ENCODE measurements at places on chromosomes 7 and 10.

DNA sequence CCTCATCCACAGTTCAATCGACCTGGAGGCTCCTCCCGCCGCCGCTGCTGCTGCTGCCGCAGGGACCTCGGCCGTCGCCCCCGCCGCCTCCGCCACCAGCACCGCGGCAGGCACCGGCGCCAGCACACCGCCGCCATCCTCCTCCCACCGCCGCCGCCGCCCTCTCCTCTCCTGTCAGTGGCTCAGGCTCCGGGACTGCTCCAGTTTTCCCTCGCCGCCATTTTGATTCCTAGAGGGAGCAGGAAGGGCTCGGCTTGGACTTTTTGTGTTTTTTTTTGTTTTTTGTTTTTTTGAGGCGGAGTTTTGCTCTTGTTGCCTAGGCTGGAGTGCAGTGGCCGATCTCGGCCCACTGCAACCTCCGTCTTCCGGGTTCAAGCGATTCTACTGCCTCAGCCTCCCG, 3.0 kb upstream of the MCM10 start:
- DNase-seq, result no peak

GRCh38 chr10:107032700-107033401, 131.7 kb downstream of the SORCS1 start:
- DNase-seq, result no peak

- no peak for DNase-seq
Measured at GRCh38 chr10:3622845-3623621, 162.0 kb downstream of the KLF6 start.

DNA sequence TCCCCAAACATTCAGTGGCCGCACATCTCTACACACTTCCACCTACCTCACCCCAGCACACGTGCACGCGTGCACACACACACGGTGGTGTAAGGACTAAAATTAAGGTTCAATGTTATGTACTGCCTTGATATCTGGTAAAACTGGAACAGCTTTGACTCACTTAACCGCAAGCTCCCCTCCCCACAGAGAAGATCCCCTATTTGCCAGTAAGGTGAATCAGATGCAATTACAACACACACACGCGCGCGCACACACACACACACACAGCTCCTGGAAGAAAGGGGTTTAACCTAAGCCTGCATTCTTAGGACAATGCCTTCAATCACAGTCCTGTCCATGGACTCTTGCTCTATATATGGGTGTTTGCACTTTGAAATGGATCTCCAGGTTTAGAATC, 25.5 kb upstream of the VPS41 start:
- DNase-seq, result no peak

DNA sequence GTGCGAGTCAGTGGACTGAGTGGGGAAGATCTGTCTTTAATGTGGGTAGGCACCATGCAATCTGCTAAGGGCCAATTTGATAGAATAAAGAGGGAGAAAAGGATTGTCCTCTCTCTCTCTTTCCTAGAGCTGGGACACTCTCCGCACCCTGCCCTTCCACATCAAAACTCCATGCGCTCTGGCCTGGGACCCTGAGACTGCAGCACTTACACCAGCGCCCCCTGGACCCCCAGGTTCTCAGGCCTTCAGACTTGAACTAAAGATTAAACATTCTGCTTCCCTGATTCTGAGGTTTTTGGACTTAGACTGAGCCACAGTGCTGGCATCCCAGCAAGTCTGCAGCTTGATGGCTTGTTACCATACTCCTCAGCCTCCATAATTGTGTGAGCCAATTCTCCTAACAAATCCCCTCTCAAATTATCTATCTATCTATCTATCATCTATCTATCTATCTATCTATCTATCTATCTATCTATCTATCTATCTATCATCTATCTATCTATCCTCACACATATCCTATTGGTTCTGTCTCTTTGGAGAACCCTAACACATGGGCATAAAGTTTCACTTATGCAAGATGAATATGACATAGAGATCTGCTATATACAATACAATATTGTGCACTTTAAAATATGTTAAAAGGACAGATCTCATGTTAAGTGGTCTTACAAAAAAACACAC, 22.4 kb upstream of the OR2A5 start:
- no peak for DNase-seq

DNA sequence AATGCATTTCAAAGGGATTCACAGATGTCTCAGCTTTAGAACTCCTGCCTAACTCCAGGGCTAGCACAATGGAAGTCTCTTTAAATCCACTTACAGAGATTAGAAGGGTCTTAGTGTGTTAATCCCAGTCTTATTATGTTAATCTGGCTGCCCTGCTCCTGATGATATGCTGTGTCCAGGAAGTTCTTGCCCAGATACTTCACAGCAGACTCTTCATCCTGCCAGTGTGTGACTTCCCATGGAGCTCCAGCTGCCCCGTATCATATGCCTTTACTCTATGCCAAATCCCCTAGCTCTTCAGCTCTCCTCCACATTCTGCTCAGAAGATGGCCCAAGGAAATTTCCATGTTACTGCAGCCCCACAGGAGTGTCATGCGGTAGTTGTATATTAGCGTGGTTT, 533.8 kb downstream of the GALNT17 start:
- no peak for DNase-seq

DNA sequence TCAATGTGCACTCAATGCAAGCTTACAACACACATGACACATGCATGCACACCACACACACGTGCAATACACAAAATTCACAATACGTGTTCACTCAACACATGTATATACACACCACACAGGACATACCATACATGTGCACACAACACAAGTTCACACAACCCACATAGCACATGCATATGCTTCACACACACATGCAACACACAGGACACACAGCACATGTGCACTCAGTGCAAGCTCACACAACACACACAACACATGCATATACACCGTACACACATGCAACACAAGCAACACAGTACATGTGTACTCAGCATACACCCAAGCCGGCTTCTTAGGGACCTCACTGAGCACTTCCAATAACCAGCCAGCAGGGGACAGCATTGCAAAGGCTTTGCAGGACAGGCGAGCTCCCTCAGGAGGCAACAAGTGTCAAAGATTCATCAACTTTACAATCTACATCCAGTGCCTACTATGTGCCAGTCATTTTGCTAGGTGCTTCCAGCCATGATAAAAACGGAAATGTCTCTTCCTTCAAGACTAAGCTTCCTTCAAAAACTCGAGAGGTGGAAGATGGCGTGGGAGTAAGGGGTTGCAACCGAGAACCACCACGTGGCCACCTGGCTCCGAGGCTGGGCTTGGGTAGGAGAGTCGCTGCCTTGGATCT, 61.1 kb downstream of the JCAD start:
- peak; percentile 78 for DNase-seq

GRCh38 chr10:124044143-124044862, 49.1 kb downstream of the CHST15 start:
- DNase-seq, result no peak

DNA sequence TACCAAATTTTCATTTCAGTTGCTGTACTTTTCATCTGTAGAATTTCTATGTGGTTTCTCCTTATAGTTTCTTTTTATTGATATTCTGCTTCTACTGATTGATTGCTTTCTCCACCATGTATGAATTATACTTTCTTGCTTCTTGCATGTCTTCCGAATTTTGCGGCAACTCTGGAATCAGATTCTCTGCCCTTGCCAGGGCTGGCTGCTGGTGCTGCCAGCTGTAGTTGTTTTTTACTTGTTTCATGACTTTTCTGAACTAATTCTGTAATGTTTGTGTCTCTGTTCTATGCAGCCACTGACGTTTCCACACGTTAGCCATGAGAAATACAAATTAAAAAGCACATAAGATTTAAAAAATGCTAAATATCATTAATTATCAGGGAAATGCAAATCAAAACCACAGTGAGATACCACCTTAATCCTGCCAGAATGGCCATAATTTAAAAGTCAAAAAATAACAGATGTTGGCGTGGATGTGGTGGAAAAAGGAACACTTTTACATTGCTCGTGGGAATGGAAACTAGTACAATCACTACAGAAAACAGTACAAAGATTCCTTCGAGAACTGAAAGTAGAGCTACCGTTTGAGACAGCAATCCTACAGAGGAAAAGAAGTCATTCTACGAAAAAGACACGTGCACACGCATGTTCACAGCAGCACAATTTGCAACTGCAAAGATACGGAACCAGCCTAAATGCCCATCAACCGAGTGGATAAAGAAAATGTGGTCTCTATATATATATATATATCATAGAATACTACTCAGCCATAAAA, 51.5 kb downstream of the MAD1L1 start:
- no peak for DNase-seq

GRCh38 chr10:132715776-132716680, 69.9 kb downstream of the NKX6-2 start:
- DNase-seq, result no peak

GRCh38 chr7:114857605-114858004, 64.3 kb upstream of the MDFIC start:
- DNase-seq, result no peak

GRCh38 chr7:74587435-74588126, 69.9 kb upstream of the GTF2I start:
- DNase-seq, result peak; percentile 83

- no peak for DNase-seq
Measured at GRCh38 chr7:47192978-47193377, 388.9 kb downstream of the TNS3 start.

GRCh38 chr7:43655584-43655983, 72.7 kb downstream of the STK17A start:
- DNase-seq, result no peak

GRCh38 chr7:94160719-94161435, 156.7 kb upstream of the BET1 start:
- DNase-seq, result no peak

- no peak for DNase-seq
Measured at GRCh38 chr7:108030516-108030915, 27.6 kb upstream of the LAMB1 start.

DNA sequence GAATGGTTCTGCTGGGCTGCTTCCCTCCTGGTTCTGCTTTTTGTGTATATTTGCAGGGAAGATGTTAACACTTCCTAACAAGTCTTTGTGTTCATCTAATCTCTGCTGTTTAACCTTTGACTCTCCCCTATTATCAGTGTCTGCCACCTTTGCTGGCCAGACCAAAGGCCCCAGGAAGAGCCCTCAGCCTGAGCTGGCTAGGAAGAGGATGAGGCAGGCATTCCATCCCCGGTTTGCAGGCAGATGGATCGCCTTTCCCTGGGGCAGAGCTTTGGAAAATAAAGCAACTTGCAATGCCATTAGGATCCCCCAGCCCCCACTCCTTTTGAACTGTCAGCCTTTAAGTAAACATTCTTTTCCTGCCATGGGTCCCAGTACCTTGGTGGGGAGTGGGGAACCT, 19.0 kb downstream of the DPCD start:
- no peak for DNase-seq

DNA sequence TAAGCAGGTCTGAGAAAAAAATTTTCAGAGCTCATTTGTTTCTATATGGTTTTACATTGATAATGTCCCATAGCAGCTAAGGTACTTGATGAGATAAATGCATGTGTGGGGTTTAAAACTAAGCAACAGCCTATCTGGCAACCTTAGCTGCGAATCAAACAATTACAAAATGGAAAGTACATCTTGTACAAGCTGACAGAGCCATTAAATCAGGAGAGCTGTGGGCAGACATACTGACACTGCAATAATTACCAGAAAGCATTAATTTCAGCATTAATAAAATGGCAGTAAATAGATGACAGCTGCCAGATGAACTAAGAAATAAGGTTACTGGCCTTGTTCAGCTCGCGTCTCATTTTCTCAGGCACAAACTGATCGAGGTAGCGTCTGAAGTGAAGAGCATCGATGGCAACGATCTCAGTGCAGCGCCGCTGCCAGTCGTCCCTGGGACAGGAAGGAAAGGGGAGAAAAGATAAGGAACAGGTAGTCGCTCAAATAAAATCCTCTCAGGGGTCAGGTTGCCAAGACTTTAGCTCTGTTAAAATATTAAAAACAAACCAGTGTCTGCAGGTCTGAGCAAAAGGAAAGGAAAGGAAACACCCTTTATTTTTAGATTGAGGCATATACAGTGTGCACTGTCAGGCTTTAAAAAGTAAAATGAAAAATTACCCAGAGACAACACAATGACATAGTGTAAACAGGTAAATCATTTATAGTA, 79.7 kb upstream of the OGDHL start:
- DNase-seq, result no peak

- DNase-seq, result no peak
Measured at GRCh38 chr7:11630355-11630754, 201.6 kb downstream of the THSD7A start.

DNA sequence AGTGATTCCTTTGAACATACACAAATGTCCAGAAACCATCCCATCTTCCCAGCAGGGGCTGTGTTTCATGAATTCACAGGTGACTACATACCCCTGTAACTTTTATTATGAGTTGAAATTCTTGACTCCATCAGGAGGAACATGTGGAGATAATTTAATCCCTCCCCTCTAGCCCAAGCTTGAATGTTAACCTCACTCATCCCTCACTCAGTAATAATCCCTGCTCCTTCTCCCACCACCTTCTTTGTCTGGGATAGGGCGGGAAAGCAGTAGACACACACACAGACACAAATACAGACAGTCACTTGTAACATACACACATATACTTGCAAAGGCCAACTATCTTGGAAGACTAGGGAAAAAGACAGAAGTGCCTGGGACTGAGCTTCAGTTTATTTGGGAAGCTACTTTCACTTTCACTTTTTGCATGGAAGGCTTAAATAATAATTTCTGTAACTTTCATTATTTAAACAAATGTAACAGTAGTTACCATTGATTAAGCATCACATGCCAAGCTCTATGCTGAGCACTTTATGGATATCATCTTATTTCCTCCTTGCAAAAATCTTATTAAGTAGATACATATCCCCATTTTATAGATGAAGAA, 7.3 kb downstream of the AASS start:
- DNase-seq, result no peak

GRCh38 chr7:7706101-7706511, 12.3 kb downstream of the RPA3 start:
- DNase-seq, result no peak

DNA sequence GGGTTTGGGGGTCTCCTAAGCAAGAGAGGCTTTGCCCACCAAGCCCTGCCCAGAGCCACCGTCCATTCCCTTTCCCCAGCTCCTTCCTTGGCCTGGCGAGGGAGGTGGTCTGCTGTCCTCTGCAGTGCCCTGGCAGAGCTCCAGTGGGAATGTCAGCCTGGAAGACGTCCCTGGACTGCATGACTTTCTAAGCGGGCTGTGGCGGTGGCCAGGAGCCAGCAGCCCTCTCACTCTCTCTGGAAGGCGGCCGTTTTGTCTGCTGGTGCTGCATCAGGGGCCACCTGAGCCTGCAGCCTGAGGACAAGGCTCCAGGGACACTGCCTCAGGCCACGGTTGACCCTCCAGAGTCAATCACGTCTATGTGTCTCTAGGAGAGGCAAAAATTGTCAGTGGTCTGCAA, 271.0 kb downstream of the SKAP2 start:
- DNase-seq, result no peak

GRCh38 chr10:116848944-116849247, 403 bp upstream of the ENO4 start:
- DNase-seq, result no peak

- no peak for DNase-seq
Measured at GRCh38 chr7:75861636-75862035, 17.2 kb upstream of the RHBDD2 start.

GRCh38 chr10:127414024-127414423, 135.1 kb upstream of the NPS start:
- DNase-seq, result no peak

Data from HTR-8/SVneo (cell line).